ENCODE measurements at places on chromosomes 3 and 15.

DNA sequence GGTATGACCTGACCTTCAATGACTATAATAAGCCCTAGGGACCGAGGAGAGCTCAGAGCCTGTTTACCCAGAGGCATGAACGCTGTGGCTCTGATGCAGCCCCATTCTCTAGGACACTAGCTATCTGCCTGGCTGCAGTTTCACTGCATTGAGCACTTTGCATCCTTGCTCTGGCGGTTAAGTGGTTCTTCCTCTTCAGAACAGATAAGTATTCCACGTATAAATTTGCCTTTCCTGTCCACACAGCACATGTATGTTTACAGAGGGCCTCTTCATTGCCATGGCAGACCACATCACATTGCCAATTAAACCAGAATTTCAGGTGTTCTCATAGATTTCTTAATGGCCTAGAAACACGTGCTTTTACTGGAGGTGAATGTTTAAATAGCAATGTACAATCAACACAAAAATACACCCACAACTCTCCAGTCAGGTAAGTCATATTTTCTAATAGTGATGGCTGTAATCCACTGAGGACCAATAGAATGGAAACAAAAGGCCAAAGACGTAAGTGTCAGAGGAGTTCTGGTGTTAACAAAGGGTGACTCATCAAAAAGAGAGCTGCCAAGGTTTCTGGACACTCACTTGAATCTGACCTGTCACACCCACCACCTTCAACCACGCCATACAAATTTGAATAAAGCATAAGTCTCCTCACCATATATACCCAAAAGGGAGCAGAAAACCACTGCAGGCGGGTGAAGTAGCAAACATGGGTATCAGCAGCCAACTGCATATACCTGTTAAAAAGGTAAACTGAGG, 553.4 kb downstream of the OCA2 start:
- no peak for DNase-seq

- no peak for DNase-seq
Observed at GRCh38 chr15:100919481-100920405, 586 bp downstream of the LRRK1 start.

GRCh38 chr3:107970993-107971580, 119.7 kb downstream of the CD47 start:
- DNase-seq, result no peak

DNA sequence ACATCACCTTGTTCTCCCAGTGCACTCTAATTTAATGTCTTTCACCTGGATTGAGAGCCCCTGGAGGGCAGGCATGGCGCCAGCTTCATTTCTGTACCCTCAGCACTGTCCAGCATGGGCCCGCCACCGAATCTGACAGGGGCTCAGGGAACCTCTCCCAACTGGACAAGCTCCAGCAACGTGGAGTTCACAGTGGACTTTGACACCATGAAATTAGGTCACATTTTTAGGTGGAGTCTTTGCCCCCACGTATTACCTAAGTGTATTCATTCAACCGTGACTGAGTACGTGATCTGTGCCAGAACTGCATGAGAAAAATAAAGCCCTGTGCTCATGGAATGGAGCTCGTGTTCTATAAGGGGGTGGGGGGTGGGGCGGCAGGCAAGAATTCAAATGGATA, 94.1 kb upstream of the ATP2B2 start:
- no peak for DNase-seq

DNA sequence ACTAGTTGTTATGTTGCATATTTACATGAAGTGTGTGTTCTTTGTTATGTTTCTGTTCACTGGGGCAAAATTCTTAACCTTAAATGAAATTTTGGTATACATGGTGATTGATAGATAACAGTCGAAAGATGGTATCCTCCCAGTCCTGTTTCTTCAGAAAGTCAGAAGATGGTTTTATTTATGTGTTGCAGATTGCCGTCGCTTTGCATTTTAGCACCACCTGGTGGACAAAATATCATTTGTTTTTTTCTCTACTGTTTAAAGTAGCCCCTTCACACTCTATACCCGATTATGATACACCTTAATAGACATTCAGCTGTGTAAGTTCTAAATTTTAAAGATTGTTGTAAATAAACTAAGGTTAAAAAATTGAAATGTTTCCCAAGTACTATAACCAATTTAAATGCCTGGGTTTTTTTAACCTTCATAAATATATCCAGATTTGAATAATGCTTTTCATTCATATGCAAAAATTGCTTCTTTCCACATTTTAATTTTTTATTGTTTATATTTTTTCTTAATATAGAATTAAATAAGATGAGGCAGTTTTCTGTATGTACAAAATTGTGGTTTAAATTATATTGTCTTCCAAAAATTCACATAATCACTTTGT, 152.2 kb downstream of the ALCAM start:
- DNase-seq, result no peak

DNA sequence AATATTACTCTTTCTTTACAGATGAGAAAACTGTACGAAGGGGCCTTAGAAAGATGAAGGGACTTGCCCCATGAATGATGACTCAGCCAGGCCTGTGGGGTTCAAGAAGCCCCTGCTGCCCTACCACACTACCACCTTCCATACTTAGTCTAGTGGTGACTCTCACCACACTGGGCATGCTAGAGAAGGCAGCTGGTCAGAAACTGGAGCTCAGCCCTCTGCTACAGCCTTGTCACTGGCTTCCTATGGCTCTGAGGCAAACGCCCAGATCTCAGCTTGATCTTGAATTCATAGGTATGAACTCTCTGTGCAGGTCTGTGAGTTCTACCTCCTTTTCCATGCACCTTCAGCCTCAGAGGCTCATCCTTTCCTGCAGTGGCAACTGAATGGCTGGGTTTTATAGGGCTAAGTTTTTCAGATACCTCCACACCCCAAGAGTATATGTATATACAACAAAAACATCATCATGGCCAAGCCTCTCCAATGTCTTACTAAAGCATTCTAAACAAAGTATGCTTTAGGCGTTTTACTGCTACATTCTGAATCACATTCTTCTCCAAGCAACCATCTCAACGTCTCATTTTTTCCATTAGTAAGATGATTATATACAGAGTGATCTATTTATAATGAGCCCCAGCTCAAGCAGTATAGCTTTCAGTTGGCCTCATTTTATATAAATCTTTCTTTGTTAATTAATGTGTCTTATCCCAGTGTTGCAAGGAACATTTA, 234.1 kb downstream of the GREM1 start:
- no peak for DNase-seq

GRCh38 chr3:15267502-15267901, 61.5 kb downstream of the CAPN7 start:
- DNase-seq, result no peak

- no peak for DNase-seq
Observed at GRCh38 chr3:184129012-184129411, 6.1 kb upstream of the EIF2B5 start.

DNA sequence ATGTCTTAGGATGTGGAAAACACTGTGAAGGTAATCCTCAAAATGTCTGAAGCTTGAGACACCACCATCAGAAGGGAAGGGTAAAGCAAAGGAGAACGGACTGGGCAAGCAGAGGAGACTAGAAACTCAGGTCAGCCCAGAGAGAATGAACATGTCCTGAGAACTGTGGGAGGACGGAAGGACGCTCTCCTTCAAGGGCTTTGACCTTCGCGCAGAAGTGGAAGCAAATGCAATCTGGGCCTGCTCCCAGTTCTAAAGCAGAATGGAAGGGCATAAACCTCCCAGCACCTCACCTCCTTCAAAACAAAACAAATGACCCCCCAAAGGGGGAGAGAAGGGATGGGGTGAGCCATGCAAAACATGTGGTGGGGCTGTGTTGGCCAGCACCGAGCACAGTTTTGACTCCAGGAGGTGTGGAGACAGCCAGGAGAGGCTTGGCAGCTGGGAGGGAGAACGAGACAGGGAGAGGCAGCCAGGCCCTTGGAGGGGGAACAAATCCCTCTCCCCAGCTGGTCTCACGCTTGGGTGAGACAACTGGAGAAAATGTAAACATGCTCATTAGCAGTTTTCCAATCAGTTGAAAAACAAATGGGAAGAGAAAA, 222.4 kb upstream of the WNT5A start:
- DNase-seq, result no peak

DNA sequence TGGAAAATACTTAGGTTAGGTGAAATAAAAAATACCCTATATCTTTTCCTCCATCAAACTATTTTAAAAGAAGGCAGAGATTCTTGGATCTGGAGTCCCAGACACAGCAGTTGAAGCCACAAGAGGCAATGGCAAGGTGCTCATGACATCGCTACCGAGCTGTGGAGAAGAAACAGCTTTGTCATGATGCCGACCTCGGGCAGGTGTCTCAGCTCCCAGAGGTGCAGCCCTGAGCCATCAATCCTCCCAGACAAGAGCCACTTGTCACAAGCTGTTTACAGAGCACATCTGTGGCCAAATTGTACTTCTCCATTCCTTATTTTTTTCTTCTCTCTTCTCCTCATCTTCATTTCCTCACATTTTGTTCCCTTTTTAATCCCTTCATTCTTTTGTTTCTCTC, 50.8 kb downstream of the GPR176 start:
- no peak for DNase-seq

DNA sequence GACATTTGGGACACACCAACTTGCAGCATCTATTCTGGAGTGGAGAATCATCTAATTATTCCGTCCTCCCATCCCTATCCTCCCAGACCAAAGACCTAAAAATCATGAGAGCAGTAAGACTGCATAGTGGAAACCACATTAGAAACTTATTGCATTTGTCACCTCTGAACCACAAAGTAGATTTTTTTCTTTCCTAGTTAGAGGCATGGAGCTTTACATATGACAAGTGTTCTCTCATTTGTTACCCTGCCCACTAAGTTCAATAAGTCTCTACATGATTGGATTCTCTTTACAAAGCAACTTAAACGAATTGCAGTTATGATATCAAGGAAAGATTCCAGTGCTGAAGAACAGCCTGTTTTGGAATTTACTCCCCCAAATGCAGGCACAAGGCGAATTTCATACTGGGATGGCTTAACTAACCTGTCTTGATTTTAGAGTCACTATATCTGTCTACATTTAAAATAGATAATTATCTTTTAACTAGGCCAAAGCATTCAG, 42.3 kb upstream of the LRRFIP2 start:
- DNase-seq, result no peak

GRCh38 chr15:63474810-63475316, 29.5 kb upstream of the USP3 start:
- no peak for DNase-seq

DNA sequence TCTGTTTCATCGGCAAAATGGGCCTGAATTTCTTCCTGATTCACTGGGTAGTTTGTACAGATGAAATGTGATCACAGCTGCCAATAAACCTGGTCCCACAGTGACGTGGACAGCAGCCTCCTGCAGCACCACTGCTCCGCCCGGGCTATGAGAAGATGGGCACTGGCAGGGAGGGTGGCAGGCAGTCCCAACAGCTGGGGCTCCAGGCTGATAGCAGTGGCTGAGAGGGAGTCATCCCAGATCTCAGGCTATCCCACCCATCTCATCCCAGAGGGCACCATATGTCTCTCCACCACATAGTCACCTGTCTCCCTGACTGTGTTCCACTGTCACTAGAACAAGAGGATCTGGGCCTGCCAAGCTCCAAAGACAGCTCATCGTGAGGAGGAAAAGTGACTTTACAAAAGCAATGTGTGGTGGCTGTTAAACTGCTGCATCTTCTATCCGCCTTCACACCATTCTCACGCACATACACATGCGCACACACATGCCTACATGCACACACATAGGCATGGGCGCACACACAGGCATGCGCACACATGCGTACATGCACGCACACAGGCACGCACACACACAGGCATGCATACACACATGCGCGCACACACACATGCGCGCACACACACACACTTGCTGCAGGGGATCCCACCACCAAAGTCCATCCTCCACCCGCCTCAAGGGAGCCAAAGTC, 46.2 kb downstream of the RGMA start:
- DNase-seq, result no peak

- DNase-seq, result no peak
Observed at GRCh38 chr3:66483409-66483906, 17.4 kb downstream of the LRIG1 start.

GRCh38 chr15:77834276-77834990, 201.7 kb upstream of the LINGO1 start:
- DNase-seq, result no peak

DNA sequence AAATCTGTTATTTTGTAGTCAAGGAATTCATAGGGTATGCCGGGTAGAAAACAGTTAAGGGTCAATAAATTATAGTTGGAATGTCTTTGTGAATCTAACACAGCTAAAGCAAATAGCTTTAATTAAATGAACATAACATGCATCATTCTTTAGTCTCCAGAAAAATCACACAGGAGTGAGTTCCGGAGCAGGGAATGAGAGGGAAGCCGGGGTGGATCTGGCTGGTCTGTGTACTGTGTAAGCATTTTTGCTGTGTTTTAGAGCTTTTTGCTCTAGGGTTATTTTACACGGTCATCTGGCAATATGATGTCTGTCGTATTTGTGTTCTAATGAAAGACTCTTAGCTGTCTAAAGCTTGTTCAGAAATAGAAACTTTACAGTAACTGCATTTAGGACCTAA, 57.5 kb downstream of the MED12L start:
- DNase-seq, result no peak

GRCh38 chr15:29448320-29448719, 178.7 kb upstream of the NSMCE3 start:
- DNase-seq, result no peak

DNA sequence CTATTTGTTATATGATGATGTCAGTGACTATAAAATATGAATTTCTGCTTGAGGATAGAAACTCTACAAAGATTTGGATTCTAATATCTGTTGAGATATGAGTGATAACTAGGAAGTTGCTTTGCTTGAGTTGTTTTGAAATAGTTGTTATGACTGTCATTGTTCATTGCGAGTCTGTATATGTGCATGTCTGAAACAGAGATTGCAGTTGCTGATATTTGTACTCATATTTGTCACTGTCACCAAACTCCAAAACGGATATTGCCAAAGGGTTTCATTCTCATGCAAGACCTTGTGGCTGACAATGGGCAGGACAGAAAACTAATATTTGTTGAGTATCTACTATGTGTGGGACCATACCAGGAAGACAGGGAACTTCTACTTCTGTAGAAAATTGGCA, 240.2 kb downstream of the CD47 start:
- DNase-seq, result no peak

- no peak for DNase-seq
Observed at GRCh38 chr3:50665081-50665840, 9.5 kb upstream of the DOCK3 start.

DNA sequence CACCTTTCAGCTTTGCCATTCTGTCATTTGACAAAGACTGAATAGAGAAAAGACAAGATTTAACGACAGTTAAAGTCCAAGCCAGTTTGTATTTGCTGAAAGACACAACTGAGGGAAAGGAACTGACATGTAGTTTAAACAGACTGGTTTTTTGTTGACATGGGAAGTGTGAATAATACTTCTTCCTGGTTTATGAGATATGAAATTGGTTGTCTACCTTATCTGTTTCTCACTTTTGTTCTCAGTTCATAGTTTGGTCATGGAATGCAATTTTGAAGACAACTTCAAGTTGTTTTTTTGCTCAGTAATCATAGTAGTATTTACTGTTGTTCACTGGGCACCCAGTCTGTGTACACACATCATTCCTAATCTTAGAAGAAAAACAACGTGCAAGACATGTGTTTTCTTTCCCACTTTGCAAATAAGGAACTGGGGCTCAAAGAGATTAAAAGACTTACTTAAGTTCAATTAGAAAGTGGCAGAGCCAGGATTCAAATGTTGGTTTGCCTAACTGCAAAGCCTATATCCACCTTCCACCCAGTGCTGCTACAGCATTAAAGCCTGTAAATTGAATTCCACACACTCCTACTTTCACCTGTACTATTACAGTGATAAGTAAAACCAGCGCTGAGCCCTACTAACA, 103.5 kb downstream of the LPP start:
- no peak for DNase-seq

All from cerebellar nuclear complex (tissue), 1 donor.